ENCODE measurements at places on chromosomes 3 and 15.

- DNase-seq = no peak
Measured at GRCh38 chr15:48380198-48380597, 49.0 kb downstream of the DUT start.

GRCh38 chr3:167895178-167895577 lies 159.7 kb downstream of the SERPINI1 start:
- no peak for DNase-seq

- DNase-seq = no peak
Measured at GRCh38 chr3:126119008-126119675, 35.2 kb upstream of the SLC41A3 start.

GRCh38 chr3:116444819-116445310 lies 422 bp downstream of the LSAMP start:
- DNase-seq = no peak

DNA sequence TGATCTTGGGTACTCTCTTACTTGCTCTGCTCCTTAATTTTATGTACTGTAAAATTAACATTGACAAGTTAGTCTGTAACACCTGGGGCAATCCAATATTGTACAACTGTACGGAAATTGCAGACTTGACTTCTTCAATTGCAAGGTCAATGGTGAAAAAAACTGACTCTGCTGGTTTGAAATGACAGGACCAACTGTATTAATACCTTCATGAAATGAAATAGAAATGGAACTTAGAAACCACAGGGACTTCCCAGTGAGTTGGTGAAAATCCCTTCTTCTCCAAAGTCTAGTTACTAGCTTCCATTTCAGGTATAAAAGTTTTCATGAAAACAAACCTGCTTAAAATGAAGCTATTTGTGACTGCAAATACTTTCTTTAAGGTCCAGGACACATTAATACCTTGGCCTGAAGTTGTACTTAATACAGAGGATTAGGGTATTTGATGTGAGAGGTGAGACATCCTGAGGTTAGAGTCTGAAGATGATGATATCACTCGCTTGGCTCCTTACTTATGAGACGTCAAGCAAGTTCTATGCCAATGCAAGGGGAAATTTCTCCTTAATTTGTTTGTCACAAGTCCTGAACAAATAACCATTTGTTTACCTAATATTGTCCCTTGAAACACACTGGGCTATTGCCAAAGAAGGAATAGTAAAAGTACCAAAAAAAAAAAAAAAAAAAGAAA lies 226.2 kb upstream of the TP63 start:
- DNase-seq = no peak

GRCh38 chr3:111596328-111596727 lies 1.2 kb upstream of the ZBED2 start:
- DNase-seq = no peak

- DNase-seq = no peak
Measured at GRCh38 chr3:158916111-158916510, 114.3 kb downstream of the MFSD1 start.

GRCh38 chr3:34678575-34678974 lies 880.1 kb downstream of the PDCD6IP start:
- DNase-seq = no peak

DNA sequence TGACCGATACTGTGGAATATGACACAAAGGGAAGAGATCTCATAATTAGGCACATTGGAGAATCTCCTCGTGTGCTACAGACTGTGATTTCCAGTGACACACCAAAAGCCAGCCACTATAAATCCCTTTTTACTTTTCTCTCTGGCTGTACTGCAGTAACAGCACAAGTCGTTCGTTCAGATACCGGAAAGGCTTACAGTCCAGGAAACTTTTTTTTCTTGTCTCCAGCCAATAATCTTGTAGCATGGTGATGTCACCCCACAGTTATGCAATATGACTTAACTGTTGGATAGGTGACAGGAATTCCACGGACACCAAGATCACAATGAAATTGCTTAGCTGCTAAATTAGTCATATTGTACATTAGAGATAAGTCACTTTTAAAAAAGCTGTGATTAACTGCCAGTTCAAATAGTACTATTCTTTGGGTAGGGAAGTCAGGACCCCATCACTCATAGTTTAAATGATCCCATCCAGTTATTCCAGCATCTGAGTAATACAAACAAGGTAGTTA lies 36.3 kb upstream of the TSC22D2 start:
- DNase-seq = no peak

DNA sequence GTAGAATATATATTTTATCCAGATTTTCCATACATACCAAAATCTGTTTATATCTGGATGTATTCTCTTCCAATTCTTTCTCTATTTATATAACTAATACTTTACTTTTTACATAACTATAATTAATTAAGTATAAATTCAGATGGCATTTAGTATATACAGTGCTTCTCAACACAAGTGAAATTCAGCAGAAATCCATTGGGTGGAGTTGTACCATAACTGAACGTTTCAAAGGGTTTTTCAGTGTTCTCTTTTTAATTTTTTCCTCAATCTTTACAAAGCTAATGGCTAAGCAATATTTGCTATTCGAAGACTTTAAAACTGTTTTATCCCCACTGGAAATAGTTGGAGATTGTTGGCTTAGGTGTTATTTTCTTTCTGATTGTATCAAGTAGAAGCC lies 13.9 kb upstream of the ZBBX start:
- DNase-seq = no peak

- no peak for DNase-seq
Measured at GRCh38 chr15:33145447-33145846, 49.1 kb downstream of the FMN1 start.

Data from stimulated activated CD8-positive, alpha-beta memory T cell treated with anti-CD3 and anti-CD28 coated beads, Interleukin-15, amount 100 ng/mL, for 24 hours (primary cell).